ENCODE measurements at places on chromosomes 2 and 18.

- DNase-seq: no peak
These were observed 297.3 kb downstream of the GRB14 start for GRCh38 chr2:164323978-164324377.

GRCh38 chr2:5932556-5933469 is 240.6 kb downstream of the SOX11 start:
- no peak for DNase-seq

GRCh38 chr18:40159141-40160017 is 1795.7 kb upstream of the PIK3C3 start:
- peak; percentile 1 for DNase-seq

DNA sequence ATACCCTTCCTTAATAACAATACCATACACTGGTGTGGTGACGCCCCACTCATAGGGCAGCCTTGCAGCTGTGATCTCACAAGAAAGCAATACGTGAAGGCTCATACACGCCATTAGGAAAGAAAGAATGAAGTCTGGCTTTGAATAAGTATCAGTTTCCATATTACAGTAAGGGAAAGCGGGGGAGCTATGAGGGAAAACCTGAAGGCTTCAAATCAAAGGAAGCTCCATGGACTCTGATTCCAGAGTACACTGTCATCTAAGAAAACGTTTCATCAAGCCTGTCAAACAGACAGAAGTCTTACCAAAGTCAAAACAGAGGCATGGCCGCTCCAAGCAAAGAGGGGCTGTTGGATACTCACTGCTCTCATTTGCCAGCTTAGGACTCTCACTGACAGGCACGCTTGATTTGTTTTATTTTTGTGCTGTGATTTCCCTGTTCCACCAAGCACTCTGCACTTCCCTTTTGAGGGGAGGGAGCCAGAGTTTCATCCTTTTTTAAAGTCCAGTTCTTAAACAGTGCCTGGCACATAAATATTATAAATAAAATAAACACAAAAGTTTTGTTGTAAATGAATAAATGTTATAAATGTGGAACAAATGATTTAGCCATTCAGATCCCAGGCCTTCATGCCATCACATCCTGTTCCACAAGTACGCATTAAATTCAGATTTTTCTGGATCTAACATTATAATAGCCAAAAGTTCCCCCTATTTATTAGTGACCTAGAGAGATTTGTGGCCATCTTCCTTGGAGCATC is 221.2 kb downstream of the PIEZO2 start:
- DNase-seq: no peak

- no peak for DNase-seq
These were observed 191.8 kb downstream of the LPIN1 start for GRCh38 chr2:11938196-11938595.

- no peak for DNase-seq
These were observed 75.6 kb upstream of the REG3A start for GRCh38 chr2:79235135-79235534.

DNA sequence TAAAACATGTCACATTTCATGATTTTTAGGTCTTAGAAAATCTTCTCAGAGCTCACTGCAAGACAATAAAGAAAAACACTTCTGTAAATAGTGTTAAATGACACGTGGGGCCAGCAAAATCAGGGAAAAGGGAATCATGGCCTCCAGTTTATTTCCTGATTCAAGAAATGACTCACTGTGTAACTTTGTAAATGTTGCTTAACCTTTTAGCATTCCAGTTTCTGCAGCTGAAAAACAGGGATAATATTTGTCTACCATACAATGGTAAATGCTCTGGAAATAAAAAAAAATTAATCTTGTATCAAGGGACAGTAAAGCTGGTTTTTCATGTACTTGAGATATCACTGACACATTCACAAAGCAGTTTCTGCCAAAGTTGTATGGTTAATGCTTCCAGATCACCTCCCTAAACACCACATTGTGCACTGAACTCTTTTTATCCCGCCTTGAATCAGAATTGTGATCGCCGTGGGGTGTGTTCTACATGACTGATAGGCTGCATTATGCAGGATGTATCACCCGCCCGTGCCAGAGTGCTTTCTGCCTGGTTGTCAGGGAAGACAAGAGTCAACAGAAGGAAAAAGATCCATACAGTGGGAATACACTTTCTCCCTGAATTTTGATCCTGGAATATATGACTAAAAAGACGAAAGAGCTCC is 238.8 kb downstream of the IKZF2 start:
- no peak for DNase-seq

GRCh38 chr2:135926605-135927004 is 50.4 kb upstream of the MCM6 start:
- DNase-seq: no peak

DNA sequence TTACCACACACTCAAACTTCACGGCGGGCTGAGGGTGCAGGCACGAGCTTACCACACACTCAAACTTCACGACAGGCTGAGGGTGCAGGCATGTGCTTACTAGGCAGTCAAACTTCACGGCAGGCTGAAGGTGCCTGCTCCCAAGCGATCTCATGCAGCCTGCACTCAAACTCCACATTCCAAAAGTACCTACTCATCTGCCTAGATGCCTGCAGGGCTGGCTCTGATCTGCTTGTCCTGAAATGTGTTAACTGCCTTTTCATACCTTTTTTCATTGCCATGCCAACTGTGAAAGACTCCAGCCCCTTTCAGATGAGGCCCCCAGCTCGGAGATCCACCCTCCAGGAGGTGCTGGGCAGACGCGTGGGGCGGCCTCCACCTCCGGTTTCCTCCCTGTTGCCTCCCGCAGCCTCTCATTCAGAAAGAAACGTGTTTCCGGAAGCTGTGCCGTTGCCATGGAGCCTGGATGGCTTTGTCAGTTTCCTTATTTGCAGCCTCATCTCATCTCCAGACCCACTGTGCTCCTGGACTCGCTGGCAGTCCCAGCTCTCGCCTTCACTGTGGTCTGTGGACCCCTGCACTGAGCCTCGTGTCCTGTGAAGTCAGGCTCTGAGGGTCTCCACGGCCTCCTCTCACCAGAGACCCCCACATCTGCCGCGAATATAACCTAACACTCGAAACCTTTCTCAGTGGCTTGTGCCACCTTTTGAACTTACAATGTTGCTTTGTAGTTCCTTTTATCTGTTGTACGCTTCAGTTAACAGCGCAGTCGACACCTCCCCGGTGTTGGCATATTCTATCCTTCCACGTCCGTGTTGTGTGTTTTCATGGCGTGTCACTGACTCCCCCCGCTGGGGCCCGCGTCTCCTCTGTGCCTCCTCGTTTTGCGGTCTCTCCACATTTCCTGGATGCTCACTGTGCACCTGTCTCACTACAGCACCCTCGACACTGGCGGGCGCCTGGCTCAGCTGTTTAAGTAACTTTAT is 106.1 kb upstream of the ALKAL2 start:
- DNase-seq: no peak

- no peak for DNase-seq
These were observed 3.4 kb downstream of the CASP8 start for GRCh38 chr2:201263779-201264178.

DNA sequence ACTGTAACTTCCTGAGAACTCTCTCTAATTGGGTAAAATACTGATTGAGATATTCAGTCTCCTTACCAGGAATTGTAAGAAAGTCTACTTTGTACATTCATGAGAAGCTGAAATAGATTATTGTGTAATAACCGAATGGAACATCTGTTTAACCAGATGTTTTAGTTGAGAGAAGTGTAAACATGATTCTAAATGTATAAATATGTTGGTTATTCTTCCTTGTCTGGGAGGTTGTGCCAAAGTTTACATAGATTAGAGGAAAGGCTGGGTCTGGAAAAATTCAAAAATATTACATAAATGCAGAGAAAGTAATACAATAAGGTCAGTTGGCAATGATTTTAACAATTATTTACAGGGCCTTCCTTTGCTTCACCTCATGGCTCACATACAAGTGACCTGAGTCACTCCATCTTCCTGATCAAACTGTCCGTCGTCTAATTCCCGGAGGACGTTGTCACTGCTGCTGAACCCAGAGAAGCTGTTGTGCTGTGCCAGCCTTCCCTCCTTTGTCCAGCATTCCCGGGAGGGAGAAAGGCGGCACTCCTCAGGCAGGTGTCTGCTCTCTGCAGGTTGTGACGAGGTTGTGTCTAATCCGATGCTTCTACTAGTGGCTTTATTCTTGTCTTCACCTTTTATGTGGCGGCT is 55.9 kb downstream of the MOB4 start:
- DNase-seq: no peak

GRCh38 chr2:67846370-67847070 is 216.3 kb downstream of the C1D start:
- peak; percentile 82 for DNase-seq

All from NCI-H526 treated with DMSO at 0.1 percent for 48 hours (cell line).